ENCODE measurements at places on chromosomes 16 and 17.

DNA sequence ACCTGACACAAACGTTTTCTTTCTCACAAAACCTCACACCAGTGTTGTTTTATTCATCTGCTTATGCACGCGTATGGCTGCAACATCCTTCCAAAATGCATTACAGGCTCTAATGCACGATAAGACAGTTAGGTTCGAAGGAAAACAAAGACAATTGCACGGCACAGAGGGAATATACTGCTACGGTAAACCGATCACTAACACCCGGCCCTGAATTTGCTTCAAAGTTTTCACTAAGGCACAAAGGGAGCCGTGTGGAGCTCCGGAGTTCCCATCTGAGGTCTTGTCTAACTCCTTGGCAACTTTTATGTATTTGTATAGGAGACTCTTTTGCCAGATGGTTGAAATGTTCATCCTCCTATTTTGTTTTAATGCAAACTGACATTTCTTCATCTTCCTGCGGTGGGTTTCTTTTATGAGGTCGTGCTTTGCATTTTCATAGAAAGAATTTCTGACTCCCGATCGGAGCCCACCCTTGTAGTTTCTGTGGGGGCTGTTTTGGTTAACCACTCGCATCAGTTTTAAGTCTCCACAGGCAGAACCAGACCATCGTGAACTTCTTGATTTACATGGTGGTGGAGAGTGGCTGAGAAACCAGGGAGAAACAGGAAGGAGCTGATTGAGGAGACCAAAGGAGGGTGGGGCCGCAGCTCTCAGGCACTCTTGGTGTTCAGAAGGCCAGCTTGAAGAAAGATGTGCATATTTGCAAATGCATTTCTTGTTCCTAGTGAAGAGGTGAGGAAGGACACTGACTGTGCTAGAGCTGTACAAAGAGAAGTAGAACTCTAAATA is 516.8 kb downstream of the MAF start:
- no peak for DNase-seq

GRCh38 chr16:20768121-20768520 is 4.3 kb downstream of the ACSM3 start:
- DNase-seq: no peak

GRCh38 chr17:31738996-31739699 is 119.9 kb downstream of the COPRS start:
- DNase-seq: peak; percentile 89

- no peak for DNase-seq
These were observed 147.0 kb downstream of the C16orf78 start for GRCh38 chr16:49520492-49521038.

DNA sequence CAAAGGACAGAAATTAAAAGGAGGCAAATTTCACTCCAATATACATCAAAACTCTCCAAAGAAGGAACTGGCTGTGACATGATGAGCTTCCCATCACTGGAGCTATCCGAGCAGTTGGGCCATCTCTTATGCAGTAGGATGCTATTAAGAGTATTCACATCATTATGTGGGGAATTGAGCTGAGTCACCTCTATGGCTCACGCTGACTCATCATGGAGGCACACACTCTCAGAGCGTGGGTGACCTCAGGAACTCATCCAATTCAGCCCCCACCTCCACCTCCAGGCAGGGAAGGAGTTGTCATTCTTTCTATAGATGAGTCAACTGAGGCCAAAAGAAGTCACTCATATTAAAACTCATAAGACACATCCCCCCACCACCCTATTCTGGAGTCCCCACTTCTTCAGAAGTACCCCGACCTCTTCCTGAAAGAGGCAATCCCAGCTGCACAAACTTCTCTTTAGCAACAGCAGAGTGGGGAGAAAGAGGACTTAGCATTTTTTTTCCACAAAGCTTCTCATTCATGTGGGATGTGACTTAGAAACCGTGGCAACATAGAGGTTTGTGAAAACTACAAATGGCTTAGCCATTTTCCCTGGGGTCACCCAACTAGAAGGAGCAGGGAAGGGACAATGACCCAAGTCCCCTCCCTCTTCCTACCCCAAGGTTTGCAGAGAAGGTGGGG is 32.5 kb downstream of the ABCC12 start:
- peak; percentile 100 for DNase-seq

GRCh38 chr17:491086-492021 is 138.7 kb upstream of the RPH3AL start:
- peak; percentile 82 for DNase-seq

DNA sequence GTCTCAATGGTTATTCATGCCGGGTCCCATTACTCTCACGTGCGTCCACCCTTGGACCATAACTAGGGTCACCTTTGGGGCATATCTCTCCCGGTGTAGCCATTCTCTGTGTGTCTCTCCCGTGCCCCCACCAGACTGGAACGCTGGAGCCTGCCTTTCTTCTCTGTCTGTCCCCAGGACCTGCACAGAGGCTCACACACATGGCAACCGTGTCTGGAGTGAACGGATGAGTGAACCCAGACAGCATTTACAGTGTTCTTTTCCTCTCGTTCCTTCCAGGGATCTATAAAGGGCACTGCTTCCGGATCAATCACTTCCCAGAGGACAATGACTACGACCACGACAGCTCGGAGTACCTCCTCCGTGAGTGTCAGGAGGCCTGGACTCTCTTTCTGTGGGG is 26.4 kb upstream of the CACNG1 start:
- DNase-seq: no peak

- no peak for DNase-seq
These were observed 33.9 kb downstream of the CYTH1 start for GRCh38 chr17:78748048-78748729.

GRCh38 chr17:43813386-43813785 is 19.6 kb downstream of the MPP3 start:
- no peak for DNase-seq

DNA sequence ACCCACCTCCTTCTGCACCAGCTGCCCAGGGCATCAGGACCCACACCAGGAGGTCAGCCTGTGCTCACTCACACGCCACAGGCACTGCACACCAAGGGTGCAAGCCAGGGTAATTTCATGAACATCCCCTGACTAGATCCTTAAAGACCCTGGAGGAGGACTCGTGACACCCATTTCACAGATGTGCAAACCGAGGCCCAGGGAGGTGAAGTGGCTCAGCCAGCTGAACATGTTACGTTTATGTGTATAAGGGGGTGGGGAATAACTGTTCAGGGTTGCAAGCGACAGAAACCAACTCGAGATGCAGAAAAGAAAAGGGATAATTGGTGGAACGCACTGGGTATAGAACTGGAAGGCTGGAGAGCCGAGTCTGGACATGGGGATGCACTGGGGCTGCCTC is 138.1 kb upstream of the FOXF1 start:
- no peak for DNase-seq

- peak; percentile 45 for DNase-seq
These were observed 837 bp downstream of the LRRC59 start for GRCh38 chr17:50396261-50397110.

DNA sequence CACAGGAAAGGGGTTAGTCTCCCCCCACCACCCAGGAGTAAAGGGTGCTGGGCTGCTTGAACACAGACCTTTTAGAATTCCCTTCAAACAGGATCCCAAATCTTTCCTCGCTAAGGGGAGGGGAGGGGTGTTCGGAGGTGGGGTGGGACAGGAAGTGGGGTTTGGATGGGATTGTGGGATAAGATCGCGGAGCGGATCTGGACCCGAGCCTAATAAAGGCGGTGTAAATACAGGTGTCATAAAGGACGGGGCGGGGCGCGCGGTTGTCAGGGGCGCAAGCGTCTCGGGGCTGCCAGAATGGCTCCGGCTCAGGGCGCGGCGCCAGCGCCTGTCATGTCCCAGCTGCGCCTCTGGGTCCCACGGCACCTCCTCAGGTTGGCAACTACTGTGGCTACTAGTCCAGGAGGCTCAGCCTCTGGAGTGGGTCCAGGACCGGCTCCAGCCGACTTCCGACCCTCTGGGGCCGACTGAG is 59.8 kb upstream of the FBXO47 start:
- no peak for DNase-seq

DNA sequence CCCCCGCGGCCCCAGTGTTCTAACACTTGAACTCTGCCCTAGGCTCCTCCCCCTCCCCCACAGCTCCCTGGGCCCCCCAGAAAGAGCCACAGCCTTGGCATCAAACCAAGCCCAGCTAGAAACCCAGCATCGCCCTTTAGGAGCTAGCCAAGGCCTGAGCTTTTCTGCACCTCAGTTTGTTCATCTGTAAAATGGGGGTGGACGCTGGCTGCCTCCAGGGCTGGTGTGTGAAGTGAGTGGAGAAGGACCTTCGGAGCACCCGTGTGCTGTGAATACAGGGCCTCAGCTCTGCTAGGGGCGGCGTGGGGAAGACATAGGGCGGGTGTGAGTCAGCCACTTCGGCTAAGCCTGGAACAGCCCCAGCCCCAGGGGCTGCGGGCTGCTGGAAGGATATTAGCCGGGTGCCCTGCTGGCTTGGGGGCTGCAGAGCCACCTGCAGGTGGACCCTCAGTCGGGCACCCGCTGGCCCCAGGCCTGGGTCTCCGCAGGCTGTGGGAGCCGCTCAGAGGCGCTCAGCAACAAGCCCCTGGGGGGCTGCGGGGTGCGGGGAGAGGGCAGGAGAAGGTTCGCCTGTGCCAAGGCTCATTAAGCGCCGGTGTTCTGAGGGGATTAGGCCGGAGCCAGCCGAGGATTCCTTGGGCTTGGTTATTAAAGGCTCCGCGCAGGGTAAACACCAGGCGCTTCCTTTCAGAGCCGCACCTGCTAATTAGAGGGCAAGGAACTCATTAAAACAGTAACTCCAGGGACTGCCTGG is 217.0 kb upstream of the CIBAR2 start:
- peak; percentile 33 for DNase-seq

DNA sequence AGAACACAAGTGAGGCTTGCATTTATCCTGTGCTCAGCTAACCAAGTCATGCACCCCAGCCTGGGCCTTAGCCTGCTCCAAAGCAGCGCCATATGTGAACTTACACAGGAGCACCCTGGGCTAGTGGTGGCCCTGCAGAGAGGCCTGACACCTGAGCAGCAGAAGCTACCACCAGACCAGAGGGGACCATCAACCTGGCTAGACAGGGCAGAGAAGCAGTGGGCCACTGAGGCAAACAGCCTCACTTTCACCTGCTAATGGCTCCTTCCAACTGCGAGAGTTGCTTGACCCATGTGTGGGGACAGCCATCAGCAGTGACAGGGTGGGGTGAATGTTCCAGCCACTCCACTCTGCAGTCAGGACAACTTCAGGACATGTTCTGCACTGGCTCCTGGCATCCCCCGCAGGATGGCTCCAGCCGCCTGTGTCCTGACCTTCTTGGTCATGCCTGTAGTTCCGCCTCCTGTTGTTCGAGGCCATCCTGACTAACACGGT is 2.9 kb upstream of the C16orf95 start:
- DNase-seq: no peak

DNA sequence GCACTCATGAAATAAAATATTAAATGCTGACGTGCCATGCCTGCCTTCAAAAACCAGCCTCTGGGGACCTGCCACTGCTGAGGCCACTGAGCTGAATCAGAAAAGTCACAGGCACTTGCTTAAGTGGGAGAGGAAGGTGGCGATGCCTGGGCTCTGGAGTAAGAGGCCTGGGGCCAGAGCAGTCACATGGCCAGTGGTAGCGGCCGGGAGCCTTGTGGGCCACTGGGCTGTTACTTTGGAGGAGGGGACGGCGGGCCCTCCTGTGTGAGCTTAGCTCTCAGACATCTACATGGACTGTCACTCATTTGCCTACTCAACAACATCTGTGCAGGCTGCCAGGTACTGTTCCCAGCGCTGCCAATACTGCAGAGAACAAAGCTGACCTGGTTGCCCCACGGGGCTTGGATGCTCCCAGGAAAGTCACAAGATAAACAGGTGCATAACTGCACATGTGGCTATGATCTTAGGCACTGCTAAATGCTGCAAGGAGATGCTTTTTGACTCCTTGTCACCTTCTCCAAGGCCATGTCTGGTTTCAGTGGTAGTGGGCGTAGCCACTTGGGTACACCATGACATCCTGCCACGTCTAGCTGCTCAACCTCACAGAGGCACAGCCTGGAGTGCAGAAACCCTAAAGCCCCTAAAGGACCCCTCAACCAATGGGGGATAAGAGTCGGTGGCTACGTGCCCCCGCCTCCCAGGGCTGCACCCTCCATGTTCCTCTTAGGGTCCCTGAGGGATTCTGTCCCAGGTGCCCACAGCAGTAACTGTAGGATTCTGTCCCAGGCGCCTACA is 11.6 kb downstream of the COTL1 start:
- DNase-seq: no peak

GRCh38 chr17:77287432-77288068 is 146.8 kb downstream of the SEC14L1 start:
- peak; percentile 90 for DNase-seq

GRCh38 chr17:43410557-43411368 is 12.0 kb downstream of the ARL4D start:
- DNase-seq: no peak

DNA sequence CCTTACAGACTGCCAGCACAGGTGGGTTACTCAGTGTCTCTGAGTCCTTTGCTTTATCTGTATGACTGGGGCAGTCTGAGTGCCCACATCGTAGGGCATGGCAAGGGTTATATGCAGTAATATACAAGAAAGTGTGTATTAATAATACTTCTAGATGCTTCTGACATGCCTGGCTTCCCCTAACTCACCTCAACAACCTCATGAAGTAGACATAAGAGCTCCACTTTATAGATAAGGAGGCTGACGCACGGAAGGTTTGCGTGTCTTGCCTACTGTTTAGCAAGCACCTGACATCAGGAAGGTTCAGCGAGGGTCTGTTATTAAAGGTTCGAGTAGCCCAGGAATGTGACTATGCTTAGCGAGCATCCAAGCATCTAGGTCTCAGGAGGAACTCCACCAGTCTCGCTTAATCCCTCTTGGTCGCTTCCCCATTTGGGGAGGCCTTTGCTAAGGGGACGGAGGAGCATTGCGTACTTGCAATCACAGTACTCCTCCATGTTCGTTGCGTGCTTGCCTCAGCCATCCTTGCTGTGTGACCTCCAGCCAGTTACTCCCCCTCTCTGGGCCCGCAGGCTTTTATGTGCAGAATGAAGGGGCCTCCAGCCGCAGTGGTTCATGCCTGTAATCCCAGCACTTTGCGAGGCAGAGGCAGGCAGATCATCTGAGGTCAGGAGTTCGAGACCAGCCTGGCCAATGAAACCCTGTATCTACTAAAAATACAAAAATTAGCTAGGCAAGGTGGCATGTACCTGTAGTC is 1.6 kb downstream of the KCNG4 start:
- no peak for DNase-seq

GRCh38 chr16:19666477-19666876 is 51.5 kb downstream of the KNOP1 start:
- DNase-seq: no peak

DNA sequence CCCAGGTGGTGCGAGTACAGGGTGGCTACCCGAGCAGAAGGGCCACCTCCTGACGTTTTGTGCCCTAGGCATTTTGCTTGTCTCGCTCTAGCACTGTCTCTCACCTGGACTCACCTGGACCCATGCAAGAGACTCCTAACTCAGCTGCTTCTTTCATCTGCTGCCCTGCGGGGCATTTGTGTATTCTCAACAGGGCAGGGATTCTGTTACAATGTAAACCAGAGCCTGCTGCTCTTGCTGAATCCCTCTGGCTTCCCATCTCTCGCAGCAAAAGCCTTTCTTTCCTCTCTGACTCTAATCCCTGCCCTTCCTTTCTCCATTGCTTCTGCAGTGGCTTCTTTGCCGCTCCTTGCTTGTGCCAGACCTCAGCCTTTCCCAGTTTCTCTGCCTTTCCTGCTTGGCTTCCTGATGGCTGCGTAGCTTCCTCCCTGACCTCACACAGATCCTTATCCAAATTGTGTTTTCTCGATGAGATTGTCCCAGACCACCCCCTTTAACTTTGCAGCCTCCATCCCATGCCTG is 10.2 kb downstream of the ARSG start:
- DNase-seq: no peak
